ENCODE measurements at places on chromosomes 5 and 9.

DNA sequence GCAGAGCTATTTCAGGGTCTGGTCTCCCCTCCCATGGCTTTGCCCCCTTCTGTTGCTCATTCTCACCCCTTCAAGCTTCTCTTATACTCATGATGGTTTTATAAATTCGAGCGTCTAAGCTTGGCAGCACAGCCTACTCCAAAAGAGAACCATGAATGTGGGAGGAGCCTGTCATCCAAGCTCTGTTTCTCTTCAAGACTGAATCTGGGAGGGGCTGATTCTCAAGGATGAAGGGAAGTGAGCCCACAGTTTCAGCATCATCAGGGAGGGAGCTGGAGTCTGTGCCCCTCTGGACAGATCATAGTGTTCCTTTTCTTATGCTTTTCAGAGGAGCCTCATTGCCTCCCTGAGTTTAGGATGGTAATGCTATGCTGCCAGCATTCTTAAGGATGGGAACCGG, 168.6 kb downstream of the CFAP90 start:
- DNase-seq = no peak

DNA sequence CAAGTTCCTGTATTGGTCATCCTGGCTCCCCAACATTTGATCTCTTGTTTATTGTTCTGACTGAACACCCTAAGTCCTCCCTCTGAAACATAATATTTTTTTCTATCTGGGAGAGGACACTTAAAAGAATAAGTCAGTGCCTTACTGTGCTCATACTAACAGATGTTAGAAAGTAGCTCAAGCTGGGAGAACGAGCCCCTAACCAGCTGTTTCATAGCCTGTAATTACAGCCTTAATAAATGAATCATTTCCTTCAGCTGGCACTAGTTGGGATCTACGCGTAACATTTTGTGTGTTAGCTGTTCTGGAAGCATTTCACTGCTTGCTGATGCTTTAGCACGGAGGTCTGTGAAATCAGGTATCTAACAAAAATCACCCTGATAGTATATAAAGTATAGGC, 345.9 kb upstream of the RIOK2 start:
- DNase-seq = no peak

- no peak for DNase-seq
Observed at GRCh38 chr5:166045961-166046360, 2245.5 kb upstream of the WWC1 start.

DNA sequence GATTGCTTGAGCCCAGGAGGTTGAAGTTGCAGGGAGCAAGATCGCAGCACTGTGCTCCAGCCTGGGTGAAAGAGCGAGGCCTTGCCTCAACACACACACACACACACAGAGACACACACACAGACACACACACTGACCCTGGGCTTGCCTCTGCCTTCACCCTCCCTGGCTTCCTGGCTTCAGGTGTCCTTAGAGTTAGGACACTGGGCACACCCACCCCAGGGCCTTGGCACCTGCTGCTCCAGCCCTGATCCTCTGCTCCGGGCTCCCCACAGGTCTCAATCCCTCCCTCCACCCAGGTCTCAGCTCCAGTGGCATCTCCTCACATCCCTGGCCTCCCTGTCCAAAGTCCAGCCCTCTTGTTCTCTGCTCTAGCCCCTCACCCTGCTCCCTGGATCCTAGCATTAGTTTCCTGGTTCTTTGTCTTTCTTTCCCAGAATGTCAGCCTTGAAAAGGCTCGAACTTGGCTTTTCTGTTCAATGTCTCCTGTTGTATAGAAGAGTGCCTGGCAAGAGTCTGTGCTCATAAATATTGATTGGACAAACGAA, 212.9 kb downstream of the C9orf50 start:
- no peak for DNase-seq

DNA sequence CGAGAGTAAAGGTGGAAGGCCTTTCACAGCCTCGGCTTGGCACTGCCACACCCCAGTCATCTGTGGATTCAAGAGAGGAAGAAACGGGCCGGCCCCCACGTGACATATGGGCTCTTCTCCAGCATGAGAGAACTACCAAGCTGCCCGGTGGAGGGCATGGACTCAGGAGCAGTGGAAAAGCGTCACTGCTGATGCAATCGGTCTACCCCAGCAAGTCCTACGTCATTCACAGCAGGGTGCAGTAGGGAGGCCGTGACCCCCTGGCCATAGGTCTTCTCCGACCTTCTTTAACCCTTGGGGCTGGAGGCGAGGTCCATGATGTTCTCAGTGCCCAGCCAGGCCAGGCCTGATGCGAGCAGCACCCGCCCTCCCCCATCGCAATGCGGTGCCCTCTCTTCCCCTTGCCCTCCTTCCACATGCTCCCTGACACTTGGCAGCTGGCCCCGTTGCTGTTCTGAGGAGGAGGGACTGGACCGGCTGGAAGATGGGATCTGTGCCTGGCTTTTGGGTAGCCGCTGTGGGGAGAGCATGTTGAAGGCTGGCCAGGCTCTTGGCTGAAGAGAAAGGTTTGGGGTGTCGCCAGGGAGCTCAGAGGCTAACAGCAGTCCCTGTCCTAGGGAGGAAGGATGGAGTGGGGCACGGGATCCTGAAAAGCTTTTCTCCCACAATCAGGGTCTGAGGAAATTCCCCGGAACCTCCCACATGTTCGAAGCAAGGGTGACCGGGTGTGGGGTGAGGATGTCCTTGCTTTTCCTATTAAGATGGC, 89.8 kb downstream of the LIFR start:
- DNase-seq = no peak

DNA sequence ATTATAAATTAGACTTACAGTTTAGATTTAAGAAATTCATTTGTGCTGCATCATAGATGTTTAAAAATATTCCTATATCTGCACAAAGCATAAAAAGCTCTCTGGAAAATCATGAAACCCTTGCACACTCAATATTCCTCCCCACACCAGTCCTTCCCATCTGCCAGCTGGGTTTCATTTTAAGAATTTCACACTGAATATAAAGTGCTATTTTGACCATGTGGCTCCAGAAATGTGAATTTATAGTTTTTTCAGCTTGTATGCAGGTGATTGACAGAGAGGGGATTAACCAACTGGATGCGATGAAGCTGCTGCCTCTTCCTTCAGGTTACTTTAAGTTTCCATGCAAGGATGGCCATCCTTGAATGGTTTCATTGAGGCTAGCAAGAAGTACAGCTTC, 346.3 kb downstream of the NDUFS4 start:
- DNase-seq = no peak

DNA sequence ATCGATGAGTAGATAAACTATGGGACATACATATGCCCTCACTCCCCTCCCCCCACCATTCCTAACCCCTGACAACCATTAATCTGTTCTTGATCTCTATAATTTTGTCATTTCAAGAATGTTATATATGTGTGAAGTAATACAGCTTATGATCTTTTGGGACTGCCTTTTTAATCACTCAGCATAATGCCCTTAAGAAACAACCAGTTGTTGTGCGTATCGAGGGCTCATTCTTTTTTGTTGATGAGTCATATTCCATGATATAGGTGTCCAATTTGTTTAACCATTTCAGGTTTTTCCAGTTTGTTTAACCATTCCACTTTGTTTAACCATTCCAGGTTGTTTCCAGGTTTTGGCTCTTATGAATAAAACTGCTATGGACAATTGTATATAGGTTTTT, 75.6 kb downstream of the ARHGEF28 start:
- DNase-seq = no peak

- DNase-seq = no peak
Observed at GRCh38 chr5:95940758-95941682, 20.6 kb downstream of the ELL2 start.

DNA sequence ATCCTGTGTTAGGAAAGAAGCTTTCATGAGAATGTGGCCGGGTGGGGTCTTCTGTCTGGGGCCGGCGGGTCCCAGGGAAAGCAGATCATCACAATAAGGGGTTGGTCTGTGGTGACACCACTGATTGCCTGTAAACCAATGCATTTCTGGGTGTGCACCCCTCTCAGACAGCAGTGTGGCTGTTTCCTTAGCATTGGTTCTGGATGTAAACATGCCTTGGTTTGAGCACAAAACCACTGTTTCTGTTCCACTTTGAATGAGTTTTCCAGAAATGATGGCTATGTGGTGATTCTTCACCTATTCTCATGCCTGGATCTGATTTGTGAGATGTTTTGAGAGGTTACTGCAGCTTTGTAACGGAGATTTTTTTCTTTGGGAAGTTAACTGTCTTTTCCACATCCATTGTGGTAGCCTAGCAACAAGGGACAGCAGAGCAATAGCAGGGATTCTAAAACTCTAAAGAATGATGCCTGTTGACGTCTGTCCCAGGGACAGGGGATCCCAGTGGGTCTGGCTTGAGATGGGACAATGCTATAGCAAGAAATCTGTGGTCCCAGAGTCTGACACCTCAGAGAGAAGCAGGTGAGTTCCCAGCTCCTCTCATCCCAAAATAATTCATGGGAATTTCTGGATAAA, at the start of gene CCDC192:
Gene CCDC192 (plus strand): TSS at position 466 of the 636 bp plus-strand sequence. CDS start 55 bp downstream, at position 521.
- DNase-seq = no peak

- DNase-seq = no peak
Observed at GRCh38 chr9:22278426-22278825, 168.2 kb upstream of the DMRTA1 start.

DNA sequence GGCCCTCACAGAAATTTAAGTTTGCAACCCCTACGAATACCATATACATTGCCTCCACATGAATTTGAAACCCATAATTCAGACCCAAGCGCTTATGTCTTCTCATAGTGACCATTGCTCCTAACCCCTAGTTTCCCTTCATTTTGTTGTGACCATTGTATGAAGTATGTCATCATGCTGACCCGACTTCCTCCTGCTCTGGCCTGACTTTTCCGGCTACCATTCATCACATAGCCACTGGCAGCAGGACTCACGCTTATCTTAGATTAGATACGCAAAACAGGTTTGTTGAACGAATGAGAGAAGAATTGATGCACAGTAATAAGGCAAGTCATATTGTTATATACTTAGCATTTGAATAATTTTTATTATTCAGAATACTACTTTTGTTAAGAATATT, 345.4 kb downstream of the FBXL17 start:
- DNase-seq = no peak

GRCh38 chr9:32426278-32426939, 42.0 kb downstream of the ACO1 start:
- DNase-seq = no peak

GRCh38 chr5:140142246-140142645, 16.5 kb downstream of the IGIP start:
- no peak for DNase-seq

- no peak for DNase-seq
Observed at GRCh38 chr5:32791536-32792243, 80.6 kb downstream of the NPR3 start.

DNA sequence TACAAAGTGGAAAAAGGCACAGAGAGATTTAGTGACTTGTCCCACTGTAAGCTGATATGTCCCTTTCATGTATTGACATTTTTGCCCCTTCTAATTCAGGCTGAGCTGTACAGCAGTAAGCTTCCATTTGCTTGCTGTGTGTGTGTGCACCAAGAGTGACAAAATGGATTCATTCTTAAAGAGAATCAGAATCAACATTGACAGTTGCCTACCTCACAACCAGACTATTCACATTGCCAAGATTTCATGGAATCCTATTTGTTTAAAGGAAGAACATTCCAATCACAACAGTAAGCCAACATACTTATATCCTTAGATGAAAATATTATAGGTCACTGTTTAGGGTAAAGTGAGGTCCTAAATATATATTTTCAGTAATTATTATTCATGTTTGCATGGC, 102.6 kb downstream of the TMEM232 start:
- no peak for DNase-seq

- peak; percentile 85 for DNase-seq
Observed at GRCh38 chr9:9790216-9790872, 822.5 kb downstream of the PTPRD start.

All from NAMALWA (cell line).